Aorta (tissue), 5 donors: ENCODE measurements at places on chromosomes 2 and 18.

DNA sequence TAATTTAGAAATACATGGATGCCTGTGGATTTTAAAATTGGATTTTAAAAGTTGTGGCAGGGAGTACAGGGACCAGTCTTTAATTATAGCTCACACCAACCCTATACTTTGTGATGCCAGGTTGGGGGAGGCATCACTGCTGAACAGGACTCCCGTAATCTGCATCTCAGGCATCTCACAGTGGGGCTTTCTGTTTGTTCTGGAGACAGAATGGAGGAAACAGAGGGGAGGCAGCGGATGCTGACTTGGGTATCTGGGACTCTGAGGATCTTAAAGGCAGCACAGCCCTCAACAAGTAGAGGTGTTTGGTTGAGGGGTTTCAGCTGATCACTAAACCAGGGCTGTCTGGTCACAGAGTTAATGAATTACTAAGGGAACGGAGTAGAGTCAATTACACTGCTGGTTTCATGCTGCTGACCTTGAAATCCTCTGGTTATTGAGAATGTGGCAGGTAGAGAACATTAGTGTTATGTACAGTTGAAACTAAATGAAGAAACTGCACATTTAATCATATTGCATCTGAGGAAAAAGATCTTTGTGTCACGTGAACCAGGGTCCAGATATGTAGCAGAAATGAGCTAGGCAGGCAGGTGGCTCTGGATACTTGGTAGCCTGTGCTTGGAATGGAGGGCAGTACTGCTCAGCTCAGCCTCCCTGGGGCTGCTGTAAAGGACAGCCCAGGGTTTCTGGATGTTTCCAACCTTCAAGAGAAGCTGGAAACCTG is 40.3 kb downstream of the FHOD3 start:
- DNase-seq, result no peak
- no peaks in the 10 kb centered on the region for H3K4me1 ChIP-seq
- no peak overlapping the region for H3K4me3 ChIP-seq
- no peak overlapping the region for H3K27ac ChIP-seq

GRCh38 chr2:332592-332991 is 44.7 kb upstream of the ALKAL2 start:
- no peaks in the 10 kb centered on the region for H3K4me1 ChIP-seq
- no peak for DNase-seq
- H3K27me3 ChIP-seq, result no peaks in the 10 kb centered on the region
- H3K4me3 ChIP-seq, result no peak overlapping the region
- no peaks in the 10 kb centered on the region for H3K36me3 ChIP-seq
- no peak overlapping the region for H3K27ac ChIP-seq

DNA sequence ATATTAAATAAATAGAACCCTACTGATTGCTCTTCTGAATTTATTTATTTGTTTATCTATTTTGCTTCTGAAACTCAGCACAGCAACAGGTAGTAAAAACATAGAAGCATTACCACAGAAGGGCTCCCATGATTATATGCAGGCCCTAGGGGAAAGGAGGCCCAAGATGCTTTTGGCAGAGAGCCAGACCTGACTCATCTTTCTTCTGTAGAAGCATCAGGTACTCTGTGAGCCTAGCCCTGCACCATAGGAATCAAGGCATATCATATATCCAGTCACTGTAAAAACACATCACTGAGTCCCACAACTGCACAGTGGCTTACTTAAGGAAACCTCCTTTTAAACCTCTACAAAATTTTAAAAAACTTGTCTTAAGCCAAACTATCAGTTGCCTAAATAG is 1.8 kb downstream of the SCN9A start:
- no peaks in the 10 kb centered on the region for H3K4me1 ChIP-seq
- H3K27me3 ChIP-seq, result no peaks in the 10 kb centered on the region
- no peaks in the 10 kb centered on the region for H3K36me3 ChIP-seq
- no peak overlapping the region for H3K4me3 ChIP-seq
- no peak overlapping the region for H3K27ac ChIP-seq

DNA sequence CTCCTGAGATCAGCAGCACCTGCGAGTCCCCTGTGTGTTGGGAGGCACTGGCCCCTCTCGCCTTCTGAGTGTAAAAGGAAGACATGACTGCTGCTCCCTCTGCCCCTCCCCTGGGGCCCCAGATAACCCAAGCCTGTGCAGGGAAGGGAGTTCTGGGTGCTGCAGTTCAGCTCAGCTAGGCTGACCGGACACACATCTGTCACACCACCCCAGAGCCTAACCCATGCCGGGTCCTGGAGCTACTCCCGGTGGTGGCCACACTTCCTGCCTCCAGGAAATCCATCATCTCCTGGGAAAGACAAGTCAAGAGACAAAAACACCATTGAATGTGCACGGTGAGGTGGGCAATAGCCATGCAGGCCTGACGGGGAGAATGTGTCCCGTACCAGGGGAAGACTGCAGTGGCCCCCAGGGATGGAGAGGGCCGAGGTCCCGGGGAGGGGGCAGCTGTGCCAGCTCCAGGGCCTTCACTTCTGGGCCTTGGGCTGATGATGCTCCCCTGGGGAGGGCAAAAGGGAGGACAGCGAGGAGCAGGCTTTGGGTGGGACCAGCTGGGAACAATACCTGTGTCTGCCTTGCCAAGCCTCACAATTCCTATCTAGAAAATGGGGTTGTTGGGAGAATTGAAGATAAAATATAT is 210.6 kb downstream of the TFCP2L1 start:
- DNase-seq, result no peak
- H3K36me3 ChIP-seq, result no peaks in the 10 kb centered on the region
- no peaks in the 10 kb centered on the region for H3K4me1 ChIP-seq
- H3K27me3 ChIP-seq, result peaks cover 3% of the 10 kb centered on the region
- no peak overlapping the region for H3K4me3 ChIP-seq
- H3K27ac ChIP-seq, result no peak overlapping the region

- H3K4me1 ChIP-seq, result no peaks in the 10 kb centered on the region
- DNase-seq, result no peak
- H3K27me3 ChIP-seq, result no peaks in the 10 kb centered on the region
- no peaks in the 10 kb centered on the region for H3K36me3 ChIP-seq
- H3K27ac ChIP-seq, result no peak overlapping the region
These were observed 99.5 kb downstream of the RAB3GAP1 start for GRCh38 chr2:135151615-135152014.
